NCI-H187 treated with DMSO at 0.1 percent for 48 hours (cell line): ENCODE measurements at places on chromosomes 16 and 17.

- no peak for DNase-seq
Observed at GRCh38 chr17:74513987-74514631, 17.2 kb downstream of the CD300LB start.

- no peak for DNase-seq
Observed at GRCh38 chr17:17582372-17582771, 9.1 kb downstream of the PEMT start.

DNA sequence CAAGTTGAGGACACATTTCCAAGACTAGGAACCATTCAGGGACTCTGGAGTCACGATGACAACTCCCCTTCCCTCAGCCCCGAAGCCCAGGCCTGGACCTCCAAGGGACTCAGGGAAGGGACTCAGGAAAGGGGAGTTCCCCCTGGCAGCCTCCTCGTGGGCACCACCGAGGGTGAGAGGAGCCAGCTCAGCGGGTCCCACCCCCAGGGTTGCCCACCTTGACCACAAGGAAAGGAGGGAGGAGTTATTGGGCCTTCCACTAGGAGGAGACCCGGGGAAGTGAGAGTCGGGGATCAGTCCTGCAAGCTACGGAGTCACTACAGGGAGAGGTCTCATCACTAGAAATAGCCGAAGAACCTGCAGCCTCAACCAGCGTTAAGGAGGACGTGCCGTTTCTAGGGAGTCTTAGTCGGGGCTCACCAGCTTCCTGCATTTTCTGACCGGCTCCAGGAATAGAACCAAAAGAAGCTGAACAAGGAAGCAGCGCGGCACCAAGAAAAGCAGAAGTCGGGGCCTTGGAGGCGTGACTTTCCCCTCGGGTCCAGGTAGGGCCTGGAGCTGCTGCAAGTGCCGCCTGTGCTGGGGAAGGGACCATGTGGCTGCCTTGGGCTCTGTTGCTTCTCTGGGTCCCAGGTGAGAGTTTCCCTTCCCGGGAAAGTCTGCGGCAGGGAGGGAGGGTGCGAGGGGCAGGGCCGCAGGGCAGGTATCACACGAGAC, at the start of gene CD300A:
Gene CD300A, plus strand, starts transcription at position 524 of the 717 bp plus-strand sequence. Its CDS starts 70 bp downstream, at position 594.
- no peak for DNase-seq

DNA sequence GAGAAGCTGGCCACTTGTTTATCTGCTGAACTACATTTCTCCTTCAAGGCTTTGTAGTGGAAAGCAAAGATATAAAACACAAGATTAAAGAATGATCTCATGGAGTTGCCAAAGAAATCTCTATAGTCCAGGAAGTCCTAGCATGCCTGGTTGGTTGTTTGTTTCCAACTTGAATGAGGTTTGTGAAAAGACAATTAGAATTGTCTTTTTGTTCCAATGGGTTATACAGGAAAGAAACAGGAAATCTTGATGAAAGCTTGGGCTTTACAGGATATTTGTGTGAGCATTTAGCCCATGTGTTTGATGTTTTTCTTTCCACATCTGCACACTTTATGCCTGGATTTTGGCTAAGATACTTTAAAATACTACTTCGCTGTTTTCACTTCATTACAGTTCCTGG, 273.4 kb downstream of the CEP112 start:
- DNase-seq: no peak

GRCh38 chr16:61421111-61421510, 615.1 kb downstream of the CDH8 start:
- no peak for DNase-seq

- no peak for DNase-seq
Observed at GRCh38 chr17:73045724-73046123, 46.8 kb downstream of the SLC39A11 start.

DNA sequence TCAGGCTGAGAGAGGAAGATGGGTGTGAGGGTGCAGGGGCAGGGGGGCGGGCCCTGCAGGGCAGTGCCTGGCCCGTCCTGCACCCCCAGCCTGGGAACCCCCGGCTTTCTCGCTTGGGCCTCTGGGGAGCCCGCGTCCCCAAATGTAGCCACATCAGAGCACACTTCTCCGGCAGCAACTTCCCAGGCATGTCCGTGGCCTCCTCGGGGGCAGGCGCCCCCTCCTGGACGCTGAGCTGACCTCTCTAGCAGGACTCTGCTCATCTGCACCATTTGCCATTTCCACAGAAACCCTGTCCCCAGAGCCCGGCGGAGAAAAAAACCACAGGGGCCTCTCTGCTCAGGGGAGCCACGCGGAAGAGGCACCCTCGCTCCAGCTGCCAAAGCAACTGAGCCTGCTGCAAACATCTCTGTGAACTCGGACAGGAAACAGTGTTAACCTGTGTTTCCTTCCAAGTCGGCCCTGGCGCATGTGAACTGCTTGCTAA, 63.4 kb downstream of the KLHDC4 start:
- no peak for DNase-seq

DNA sequence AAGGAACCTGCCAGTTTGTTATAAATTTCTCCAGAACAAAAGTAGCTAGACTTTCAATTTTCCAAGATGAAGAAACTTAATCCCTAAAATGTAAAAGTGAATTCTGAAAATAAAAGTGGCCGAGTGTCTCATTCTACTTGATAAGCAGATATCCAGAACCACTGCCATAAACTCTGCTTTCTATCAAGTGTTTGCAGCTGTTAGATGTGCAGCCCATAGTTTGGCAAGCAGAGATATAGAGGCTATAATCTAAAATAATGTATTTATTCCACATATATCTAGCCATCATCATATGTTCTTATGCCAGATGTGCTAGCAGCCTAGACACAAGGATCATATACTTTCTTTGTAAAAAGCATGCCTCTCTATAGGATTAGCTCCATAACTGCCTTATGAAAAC, 14.7 kb upstream of the FBXL20 start:
- no peak for DNase-seq

DNA sequence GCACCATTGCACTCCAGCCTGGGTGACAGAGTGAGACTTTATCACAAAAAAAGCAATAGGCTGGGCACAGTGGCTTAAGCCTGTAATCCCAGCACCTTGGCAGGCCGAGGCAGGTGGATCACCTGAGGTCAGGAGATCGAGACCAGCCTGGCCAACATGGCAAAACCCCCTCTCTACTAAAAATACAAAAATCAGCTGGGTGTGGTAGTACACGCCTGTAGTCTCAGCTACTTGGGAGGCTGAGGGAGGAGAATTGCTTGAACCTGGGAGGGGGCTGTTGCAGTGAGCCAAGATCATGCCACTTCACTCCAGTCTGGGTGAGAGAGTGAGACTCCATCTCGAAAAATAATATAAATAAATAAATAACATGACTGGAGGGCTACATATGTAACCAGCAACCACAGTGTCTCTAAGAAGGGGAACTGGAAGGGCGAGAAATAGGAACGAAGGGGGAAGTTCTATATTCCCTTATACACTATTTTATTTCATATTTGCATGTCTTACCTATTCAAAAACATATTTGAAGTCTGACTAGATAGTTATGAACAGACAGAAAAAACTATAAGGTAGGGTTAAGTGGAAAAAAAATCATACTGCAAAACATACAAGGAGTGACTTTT, 25.9 kb downstream of the MYH11 start:
- DNase-seq: no peak

DNA sequence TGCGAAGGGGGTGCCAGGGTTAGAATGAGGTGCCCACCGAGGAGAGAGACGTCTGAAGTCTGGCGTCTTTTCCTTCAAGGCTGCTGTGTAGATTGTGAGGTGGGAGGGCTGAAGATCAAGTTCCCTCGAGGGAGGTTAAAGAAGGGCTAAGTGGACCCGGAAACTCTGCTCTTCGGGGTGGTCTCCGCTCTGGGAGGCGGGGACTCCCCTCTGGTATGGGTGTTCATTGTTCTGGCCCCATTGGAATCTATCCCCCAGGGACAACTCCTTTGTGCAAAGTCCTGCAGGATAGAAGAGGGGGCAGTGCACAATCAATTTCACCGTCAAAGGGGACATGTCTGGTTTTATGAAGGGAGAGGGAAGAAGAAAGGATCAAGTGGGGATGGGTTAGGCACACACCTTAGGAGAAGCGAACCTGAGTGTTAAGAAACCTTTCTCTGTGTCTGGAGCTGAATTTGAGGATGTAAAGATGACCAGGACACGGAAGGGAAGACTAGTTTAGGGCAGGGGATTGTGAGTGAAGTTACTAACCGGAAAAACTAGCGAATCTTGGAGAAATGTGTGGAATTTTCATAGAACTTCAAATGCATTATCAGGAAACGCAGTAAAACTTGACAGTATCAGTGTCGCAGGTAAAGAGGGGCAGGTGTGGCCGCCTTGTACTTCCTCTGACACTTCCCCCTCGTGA, 809 bp upstream of the RAB34 start:
- no peak for DNase-seq

DNA sequence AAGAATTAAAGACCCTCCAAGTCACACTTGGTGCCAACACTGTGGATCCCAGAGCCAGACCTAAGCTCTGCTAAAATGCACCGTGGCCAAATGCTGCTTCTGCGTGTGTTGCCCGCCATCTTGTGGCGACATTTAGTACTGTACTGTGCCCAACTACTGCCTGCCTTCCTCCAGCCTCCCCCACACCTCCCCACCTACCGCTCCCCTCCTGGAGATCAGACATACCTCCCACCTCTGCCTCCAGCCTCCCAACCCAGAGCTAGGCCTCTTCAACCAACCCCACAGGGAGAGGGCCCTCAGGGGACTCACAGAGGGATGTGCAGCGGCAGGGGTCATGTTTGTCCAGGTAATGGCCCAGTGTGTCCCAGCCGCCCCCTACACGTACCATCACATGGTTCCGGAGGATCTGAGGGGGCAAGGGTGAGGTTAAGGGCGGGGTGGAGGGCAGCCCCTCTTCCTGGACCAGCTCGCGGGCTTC, 5.5 kb downstream of the GAS2L2 start:
- DNase-seq: no peak

DNA sequence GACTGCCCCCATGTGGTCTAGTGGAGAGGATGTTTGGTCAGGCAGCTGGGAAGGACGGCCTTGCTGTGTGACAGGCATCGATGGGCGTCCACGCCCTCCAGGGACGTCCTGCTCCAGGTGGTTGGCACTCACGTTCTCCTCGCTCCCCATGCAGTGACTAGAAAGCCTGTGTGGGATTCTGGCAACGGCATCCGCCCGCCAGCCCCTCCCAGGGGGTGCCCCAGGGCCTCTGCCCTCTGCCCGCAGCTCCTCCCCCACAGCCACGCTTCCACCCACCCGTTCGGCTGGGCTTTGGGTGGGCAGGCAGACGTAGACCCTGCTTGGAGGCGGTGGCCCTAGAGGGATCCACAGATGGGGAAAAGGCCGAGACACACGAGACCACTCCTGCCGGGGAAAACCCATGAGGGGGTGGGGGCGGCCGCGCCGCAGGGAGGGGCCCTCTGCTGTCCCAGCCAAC, 4.7 kb upstream of the IL17C start:
- no peak for DNase-seq

DNA sequence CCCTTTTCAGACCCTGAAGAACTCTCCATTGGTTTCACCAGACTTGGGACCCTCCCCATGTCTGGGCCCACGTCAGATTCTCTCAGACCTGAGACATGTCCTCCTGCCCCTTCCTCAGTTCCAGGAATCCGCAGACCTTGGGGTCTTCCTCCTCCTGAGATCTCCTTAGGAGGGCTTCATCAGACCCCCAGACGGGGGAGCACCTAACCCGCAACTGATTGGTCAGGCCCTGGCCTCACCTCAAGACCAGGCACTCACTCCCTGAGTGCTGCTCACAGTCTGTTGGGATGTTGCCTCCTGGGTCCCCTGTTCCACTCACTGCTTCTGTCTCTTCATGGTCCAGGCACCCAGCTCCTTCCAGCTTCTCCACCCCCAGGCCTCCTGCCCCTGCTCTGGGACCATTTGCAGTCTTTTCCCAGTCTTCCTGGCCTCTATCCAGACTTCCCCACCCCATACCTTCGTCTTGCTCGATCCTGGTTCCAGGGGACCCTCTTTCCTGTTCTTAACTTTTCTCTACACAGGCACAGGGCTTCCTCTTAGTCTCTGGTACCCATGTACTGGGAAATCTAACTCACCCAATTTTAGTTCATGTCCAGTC, 1.2 kb downstream of the GID4 start:
- DNase-seq: no peak

- DNase-seq: no peak
Observed at GRCh38 chr16:27174007-27174406, 29.3 kb upstream of the KDM8 start.

DNA sequence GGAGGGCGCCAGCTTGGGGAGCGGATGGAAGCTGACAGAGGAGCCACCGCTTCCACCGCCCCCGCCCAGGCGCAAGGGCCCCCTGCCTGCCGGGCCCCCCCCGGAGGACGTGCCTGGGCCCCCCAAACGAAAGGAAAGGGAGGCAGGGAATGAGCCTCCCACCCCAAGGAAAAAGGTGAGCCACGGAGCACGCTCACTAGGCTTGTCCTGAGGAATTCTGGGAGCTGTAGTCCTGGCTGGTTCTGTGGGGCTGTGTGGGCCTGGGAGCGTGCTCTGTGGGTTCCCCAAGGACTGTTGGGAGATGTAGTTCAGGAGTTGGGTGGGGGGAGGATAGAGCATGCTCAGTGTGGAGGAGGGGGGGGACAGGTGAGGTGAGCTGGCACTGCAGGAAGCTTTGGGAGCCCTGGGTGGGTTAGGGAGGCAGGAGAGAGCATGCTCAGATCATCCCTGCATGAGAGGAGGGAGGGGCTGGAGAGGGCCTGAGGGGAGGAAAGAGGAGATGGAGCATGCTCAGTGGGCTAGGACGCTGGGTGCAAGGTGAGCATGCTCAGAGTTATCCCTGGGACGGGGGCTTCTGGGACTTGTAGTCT, 4.5 kb downstream of the FBXL19 start:
- peak; percentile 53 for DNase-seq

- DNase-seq: no peak
Observed at GRCh38 chr16:73891129-73891542, 405.5 kb upstream of the PSMD7 start.

DNA sequence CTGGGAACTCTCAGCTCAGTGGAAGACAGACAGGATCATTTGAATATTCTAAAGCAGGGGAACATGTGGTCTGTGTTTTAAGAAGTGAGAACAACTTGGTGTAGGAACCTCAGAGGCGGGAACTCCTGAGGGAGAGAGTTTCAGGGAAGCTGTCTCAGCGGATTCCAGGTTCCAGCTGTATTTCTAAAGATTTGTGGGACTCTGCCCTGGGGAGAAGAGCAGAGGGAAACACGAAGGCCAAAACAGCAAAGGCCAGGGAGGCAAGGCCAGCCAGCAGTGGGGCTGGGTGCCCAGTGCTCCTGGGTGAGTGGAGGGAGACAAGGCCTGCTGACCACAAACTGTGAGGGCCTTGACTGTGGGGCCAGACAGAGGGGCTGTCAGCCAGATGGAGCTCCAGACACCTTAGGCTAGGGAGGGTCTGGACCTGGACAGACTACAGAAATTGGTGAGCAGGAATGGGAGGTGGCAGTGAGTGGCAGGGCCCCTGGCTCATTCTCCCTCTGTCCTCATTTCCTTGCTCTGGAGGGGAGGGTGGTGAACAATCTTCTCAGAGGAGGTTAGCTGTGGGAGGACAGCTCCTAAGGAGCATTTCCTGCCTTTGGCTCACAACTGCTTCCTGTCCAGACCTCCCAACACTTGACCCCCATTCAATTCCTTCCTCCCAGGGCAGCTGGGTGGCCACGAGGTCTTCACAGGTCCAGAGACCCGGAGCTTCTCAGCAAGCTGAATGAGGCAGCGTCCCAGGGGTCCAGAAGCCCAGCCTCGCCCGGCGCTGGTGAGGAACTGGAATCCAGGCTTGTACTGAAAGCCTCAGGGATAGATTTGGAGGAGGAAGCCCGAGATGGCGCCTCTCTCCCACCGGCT, 21.0 kb upstream of the FZD2 start:
- no peak for DNase-seq
